ENCODE measurements at places on chromosomes 1 and 21.

DNA sequence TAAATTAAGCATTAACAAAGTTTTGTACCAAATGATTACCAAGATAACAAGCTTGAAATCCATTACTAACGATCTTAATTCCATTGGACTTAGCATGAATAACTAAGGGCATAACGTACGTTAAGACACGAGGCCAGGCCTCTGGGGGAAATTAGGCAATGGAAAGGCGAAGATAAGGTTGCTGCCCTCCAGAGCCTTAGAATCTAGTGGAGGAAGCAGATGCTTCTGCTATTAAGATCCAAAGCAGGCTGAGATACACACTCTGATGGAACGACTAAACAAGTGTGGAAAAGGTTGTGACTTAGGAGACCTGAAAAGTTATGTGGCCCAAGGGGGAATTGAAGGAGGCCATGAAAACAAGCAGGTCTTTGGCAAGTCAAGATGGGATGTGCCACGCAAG is 6.0 kb downstream of the AKNAD1 start:
- DNase-seq, result no peak

- DNase-seq, result no peak
Measured at GRCh38 chr1:194535369-194535768, 1349.0 kb upstream of the B3GALT2 start.

DNA sequence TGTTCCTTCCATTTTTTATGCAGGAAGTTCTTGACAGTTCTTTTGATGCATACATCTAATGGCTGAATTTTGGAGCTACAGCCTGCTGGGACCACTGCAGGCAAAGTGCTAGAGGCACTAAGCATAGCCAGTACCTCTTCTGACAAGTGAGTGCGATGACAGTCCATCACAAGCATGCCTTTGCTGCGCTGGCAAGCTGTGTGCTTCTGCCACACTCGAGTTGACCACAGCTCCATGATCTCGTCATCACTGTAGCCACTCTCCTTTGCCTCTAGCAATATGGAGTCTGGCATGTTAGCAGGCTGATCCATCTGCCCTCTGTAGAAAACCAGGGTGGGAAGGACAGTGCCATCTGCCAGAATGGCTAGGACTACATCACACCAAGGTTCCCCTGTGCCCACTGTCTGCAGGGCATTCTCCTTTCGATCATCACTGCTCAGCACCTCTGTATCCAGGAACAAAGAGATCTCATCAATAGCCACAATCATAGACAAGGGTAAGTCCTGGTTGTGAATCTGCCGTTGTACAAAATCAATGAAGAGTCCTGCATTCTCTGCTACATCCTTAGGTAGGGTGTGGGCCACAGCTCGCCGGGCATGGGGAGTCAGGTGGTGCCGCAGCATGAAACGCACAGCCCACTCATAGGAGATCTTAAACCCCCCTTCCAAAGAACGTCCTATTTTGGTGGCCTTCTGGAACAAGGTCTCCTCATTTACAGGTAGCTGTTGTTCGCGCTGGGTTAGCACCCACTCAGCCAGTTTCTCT is 6.0 kb downstream of the PSMB4 start:
- no peak for DNase-seq

DNA sequence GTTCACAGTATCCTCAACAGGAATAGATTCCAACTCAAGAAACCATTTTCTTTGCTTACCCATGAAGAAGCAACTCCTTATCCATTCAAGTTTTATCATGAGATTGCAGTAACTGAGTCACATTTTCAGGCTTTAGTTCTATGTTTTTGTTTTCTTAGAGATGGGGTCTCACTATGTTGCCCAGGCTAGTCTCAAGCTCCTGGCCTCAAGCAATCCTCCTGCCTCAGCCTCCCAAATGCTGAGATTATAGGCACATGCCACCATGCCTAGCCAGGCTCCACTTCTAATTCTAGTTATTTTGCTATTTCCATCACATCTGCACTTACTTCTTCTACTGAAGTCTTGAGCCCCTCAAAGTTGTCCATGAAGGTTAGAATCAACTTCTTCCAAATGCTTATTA is 143.3 kb upstream of the HP1BP3 start:
- DNase-seq, result no peak

- no peak for DNase-seq
Measured at GRCh38 chr1:81392526-81393226, 408.1 kb upstream of the ADGRL2 start.

DNA sequence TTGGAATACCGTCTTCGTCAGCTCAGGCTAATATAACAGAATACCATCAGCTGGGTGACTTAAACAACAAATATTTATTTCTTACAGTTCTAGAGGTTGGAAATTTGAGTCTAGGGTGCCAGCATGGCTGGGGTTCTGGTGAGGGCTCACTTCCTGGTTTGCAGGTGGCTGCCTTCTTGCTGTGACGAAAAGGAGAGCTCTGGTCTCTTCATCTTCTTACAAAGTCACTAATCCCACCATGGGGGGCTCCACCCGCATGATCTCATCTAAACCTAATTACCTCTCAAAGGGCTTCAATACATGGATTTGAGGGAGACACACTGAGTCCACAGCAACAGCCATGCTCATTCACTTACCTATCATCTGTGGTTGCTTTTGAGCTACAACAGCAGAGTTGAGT is 78.3 kb downstream of the PSMG1 start:
- DNase-seq, result peak; percentile 67

- DNase-seq, result no peak
Measured at GRCh38 chr1:56838759-56839158, 15.8 kb upstream of the C8A start.

DNA sequence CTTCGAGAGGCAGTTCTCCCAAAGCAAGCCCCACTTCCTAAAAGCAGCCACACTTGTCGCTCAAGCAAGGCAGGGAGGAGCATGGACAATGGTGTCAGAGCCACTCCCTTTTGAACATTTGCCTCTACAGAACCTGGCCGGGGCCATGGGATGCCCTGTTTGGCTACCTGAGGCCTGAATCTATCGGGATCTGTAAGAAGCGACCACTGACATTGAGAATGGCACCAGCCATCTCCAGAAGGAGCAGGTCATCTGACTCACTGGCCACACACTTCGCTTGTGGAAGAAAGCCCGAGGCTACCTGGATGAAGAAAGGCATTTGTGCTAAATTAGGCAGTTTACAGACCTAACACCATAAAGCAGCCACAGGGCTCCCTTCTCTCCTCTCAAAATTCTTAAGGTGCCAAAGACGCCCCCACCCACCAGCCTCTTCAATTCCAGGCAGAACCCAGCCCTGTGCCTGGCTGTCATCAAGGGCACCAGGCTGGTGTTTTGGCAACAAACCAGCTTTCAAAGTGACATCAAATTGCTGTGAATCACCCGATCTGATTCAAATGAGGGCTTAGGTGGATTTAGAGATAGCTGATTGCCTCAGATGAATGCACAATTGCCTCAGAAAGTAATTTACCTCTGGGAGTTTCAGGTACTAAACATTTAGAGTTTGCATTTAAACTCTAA is 104.8 kb downstream of the ETS2 start:
- no peak for DNase-seq

- no peak for DNase-seq
Measured at GRCh38 chr21:27021801-27022200, 54.9 kb upstream of the ADAMTS5 start.

GRCh38 chr1:69739251-69739605 is 171.5 kb downstream of the LRRC7 start:
- peak; percentile 5 for DNase-seq

- DNase-seq, result peak; percentile 4
Measured at GRCh38 chr1:205147191-205147835, 25.5 kb upstream of the RBBP5 start.

DNA sequence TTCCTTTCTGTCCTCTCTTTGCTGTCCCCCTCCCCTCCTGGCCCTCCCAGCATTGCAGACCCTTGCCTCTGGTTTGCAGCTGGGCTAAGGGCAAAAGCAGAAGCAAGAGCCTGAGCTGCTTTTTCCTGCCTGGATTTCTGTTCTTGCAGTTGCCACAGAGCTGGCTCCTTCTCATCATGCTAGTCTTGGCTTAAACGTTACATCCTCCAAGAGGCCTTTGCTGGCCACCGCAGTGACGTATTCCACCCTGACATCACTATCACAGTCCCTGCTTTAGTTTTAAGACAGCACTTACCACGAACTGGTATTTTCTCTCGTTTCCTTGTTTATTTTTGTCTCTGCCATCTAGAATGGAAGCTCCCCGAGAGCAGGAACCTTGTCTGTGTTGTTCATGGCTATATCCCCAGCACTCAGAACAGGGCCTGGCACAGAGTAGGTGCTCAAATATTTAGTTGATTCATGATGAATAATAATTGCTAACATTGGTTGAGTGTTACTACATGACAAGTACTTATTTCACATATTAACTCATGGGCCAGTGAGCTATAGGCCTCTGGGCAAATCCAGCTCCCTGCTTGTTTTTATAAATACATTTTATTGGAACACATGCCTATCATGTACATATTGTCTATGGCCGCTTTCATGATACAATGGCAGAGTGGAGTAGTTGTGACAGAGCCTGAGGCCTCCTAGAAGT is 13.2 kb upstream of the CSF1 start:
- DNase-seq, result no peak

- no peak for DNase-seq
Measured at GRCh38 chr1:11145741-11146140, 43.4 kb upstream of the ANGPTL7 start.

DNA sequence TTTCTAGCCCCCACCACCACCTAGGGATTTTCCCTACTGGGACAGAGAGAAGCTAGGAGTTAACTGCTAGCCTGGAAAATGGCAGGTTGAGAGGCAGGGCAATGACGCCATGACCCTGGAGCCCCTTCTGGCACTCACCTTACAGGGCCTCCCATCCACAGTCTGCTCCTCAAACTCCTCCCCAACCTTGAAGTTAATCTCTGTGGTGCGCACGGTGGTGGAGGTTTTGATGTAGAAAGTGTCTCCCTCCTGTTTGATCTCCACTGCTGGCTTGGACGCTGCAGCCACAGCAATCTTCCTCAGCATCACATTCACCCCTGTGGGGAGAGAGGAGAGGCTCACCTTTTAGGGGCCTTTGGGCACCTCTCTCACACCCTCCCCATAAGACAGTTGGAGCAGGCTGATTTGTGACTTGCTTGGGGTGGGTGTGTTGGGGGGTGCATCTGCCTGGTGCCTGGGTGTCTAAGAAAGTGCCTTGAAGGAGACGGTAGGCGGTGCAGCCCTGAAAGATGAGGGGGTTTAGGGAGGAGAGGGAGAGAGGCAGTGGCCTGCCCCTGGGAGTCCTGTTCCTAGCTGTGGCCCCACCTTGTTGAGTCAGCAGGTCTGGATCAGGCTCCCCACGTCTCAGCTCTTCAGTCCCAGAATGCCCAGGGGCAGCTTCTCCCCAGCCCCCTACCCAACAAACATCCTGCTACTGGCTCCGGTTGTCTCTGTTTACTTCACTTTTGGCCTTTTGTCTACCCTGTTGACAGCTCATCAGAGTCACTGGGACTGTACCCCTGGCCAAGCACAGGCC is 4.4 kb downstream of the CRABP2 start:
- no peak for DNase-seq

DNA sequence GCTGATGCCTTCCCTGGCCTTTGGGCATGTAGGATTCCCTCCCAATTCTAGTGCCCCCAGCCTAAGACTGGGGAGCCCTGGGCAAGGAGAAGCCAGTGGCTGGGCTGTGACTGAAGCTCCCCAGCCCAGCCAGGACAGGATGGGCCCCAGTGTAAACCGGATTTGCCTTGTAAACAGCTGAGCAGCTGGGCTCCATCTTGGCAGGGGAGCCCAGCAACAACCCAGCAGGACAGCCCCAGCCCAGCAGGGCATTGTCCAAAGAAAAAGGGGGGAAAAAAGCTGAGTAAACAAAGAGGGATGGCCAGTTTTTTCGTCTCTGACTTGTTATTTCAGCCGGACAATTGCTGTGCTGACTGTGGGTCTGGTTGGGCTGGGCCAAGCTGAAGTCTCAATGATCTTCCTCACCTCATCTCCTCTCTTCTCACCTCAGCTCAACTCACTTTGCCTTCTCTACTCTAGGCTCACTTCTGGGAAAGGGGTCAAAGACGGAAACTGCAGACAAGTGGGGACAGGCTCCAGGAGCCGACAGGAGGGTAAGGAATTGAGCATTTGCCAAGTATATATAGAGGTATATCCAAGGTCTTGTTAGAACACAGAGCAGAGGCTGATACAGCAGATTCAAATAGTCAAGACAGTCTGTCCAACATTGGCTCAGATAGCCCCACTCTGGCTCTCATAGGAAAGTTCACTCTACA is 97.7 kb downstream of the TMEM53 start:
- peak; percentile 61 for DNase-seq

DNA sequence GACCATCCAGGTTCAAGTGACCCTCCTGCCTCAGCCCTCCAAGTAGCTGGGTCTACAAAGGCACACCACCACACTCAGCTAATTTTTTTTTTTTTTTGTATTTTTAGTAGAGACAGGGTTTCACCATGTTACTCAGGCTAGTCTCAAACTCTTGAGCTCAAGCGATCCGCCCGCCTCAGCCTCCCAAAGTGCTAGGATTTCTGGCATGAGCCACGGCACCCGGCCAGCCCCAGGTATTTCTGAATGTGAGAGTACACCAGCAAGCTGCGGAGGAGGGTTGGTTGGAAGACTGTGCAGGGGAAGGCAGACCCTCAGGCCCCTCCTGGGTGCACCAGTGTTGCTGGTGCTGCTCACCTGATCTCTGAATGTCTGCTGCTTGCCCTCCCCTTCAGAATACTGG is 33.1 kb upstream of the SIM2 start:
- DNase-seq, result no peak

DNA sequence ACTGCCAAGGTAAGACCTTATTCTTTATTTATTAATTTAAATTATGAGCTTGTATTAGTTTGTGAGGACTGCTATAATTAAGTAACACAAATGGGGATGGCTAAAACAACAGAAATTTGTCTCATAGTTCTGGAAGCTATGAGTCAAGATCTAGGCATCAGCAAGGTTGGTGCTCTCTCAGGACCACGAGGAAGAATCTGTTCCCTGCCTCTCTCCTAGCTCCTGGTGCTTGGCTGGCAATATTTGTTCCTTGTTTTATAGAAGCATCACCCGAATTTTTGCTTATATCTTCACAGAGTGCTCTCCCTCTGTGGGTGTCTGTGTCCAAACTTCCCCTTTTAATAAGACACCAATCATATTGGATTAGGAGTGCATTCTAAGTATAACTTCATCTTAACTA is 41.4 kb upstream of the CCDC190 start:
- no peak for DNase-seq

- no peak for DNase-seq
Measured at GRCh38 chr1:19557609-19558051, 72.3 kb upstream of the CAPZB start.

- DNase-seq, result no peak
Measured at GRCh38 chr21:45927851-45928850, 53.4 kb upstream of the COL6A1 start.

DNA sequence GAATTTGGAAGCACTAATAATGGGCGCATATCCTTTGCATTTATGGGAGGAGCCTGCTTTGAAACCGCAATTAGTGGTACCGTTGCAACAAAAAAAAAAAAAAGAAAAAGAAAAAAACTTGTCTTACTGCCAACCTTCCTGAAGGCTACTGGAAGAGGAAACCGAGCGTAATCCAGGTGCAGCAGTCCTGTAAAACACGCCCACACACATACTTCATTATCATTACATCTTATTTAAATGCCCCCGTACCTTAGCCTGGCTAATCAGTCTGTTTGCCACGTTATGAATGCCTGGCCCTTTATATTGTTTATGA is 686 bp upstream of the ZNF281 start:
- peak; percentile 52 for DNase-seq

All from neural progenitor cell (in vitro differentiated cells).